ENCODE measurements at places on chromosomes 5 and 9.
A peak's percentile ranks its signal among the peaks of the same experiment; 100 is the strongest.

- peak; percentile 74 for DNase-seq
These were observed at the start of gene F2R for GRCh38 chr5:76715736-76716455. Gene F2R, plus strand, starts transcription at chr5:76716126. Its CDS starts 182 bp downstream, at chr5:76716308.

DNA sequence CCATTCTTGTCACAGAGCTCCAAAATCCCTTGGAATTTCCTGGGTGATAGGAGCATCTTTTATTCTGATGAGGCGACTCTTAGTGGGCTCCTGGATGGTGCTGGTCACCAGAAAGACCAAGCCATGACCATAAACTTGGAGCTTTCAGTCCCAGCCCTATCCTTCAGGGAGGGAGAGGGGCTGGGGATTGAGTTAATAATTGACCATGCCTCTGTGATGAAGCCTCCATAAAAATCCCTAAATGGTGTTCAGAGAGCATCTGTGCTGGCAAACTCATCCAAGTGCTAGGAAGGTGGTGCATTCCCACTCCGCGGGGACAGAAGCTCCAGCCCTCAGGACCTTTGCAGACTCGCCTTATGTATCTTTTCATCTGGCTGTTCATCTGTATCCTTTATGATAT, 28.7 kb downstream of the MCCC2 start:
- DNase-seq = peak; percentile 53

DNA sequence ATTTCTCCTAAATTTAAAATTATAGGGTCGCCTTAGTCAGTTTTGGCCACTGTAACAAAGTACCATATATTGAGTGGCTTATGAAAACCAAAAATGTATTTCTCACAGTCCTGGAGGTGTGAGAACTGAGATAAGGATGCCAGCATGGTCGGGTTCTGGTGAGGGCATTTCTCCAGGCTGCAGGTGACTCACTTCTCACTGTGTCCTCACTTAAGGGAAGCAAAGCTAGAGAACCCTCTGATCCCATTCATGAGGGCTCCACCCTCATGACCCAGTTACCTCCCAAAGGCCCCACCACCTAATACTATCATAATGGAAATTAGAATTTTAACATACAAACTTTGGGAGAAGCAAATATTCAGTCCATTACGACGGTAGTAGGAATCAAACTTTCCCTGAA, 75.1 kb upstream of the FBN2 start:
- no peak for DNase-seq

GRCh38 chr5:137923856-137924255, 34.6 kb downstream of the PKD2L2 start:
- DNase-seq = no peak

- no peak for DNase-seq
These were observed 227.2 kb downstream of the NSG2 start for GRCh38 chr5:174272671-174273070.

DNA sequence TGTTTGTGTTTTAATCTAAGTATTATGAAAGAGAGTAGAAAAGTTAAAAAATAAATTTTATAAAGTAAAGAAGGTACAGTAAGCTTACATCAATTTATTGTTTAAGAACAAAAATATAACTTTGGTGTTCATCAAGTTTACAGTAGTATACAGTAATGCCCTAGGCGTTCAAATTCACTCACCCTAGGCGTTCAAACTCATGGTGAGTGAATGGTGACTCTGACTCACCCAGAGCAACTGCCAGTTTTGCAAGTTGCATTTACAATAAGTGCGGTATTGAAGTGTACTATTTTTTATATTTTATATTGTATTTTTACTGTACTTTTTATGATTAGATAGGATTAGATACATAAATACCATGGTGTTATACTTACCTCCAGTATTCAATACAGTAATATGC, 421.3 kb downstream of the CDH12 start:
- DNase-seq = no peak

DNA sequence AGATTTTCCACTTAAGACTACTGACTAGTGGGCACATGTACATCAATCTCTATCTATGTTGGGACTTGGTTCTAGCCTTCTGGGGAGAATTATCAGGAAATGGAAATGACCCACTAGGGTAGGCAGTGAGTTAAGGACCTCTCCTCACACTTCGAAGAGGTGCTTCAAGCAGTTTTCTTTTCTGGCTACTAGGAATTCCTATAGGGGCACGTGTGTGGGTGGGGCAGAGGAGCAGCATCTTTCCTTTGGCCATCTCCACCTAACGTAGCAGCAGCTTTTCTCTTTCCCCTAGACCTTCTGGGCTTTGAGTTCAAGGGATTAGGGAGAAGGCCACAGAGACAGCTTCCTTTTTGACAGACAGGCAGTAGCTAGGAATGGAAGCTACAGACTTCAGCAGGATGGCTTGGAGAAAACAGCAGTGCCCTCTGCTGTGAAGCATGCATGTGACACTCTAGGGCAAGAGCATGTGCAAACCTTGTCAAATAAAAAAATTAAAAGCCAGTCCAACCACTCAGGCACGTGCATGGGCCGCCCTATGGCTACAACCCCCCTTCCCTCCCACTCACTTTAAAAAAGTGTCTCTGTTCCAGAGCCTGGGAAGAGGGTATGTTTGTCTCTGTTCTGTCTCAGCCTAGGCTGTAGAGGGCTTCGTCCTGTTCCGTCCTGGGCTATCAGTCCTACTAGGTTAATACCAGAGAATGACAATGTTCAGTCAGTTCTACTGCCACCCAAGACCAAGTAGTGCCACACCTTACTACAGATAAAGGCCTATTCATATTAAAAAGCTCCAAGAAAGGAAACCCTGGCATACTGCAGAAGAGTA, 8.7 kb upstream of the GFRA3 start:
- peak; percentile 57 for DNase-seq

DNA sequence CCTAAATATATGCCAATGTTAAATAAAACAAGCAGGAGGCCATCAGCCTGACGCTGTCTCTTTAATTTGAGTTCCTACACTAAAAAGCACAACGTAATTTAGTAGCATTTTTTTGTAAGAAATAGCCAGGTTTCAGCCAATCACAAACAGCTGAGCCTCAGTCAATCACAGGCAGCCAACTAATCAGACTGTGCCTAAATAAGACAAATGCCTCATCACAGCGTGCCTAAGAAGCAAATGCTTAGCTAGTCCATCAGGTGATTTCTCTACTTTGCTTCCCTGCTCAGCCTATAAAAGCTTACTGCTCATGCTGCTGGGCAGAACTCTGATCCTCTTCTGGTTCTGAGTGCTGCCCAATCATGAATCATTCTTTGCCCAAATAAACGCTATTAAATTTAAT, 38.3 kb upstream of the RORB start:
- DNase-seq = no peak

- DNase-seq = no peak
These were observed 11.9 kb upstream of the MELK start for GRCh38 chr9:36560771-36561170.

GRCh38 chr9:121725008-121725775, 73.8 kb downstream of the DAB2IP start:
- DNase-seq = no peak

- DNase-seq = no peak
These were observed 13.0 kb downstream of the DNAJC18 start for GRCh38 chr5:139426203-139426885.

DNA sequence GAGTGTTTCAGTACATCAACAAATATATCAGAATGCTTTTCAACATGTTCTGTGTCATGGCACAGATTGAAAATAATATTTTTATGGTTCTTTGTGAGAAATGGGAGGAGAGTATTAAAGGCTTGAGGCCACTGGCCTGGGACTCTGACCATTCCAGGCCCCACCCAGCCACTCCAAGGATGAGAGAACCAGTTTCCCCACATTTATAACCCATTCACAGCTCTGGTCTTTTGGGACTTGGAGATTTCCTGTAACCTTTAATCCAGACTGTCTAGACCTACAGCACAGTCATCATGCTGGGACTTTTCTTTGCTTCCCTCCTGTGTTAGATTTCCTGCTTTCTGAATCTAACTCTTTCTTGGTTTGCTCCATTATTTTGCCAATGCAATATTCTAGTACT, 389.6 kb downstream of the KIAA0825 start:
- no peak for DNase-seq

GRCh38 chr9:91206806-91207205, 154.9 kb downstream of the AUH start:
- DNase-seq = no peak

DNA sequence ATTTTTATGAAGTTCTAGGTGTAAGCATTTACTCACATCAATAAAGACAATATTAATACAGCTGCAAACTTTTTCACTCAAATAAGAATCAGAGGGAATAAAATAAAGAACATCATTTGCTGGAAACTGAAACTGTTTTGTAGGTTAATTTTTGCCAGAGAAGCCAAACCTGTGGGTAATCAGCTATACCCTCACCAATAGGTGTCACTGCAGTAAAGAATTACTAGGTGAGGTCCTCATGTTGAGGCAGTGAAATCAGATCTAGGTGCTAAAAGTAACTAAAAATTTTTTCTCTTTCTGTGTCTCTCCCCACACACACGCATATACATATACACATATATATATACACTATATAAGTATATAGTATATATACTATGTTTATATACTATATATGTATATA, 1016.3 kb upstream of the SEMA6A start:
- peak; percentile 23 for DNase-seq

DNA sequence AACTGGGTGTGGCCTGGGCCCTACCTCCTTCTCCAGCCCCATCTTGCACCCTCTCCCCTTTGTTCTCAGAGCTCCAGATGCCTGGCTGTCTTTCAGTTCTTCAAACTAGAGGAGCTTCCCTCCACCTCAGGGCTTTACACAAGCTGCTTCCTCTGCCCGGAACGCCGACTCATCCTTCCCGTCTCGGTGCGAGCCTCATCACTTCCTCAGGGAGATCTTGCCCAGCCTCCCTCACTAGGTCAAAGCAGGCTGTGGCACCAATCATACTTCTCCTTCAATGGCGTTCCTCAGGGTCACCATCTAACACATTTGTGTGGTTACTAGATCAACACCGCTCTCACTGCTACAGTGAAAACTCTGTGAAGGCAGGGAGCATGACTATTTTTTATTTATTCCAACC, 56.2 kb upstream of the ZSWIM6 start:
- DNase-seq = no peak

- DNase-seq = no peak
These were observed 452.8 kb downstream of the ENC1 start for GRCh38 chr5:74187757-74188156.

DNA sequence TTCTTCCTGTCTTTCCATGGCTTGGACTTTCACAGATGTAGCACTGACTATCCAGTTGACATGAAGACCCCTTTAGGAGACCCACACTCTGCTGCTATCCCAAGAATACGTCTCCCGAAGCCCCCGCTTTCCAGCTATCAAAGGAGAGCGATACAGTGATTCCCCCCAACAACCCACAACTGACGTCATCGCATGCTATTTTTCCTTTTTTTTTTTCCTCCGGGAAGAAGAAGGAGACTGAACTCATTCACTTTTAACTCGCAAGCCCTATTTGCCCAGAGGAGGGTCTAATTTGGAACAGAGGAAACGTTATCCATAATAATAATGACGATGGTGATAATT, 2.1 kb downstream of the PAPPA start:
- no peak for DNase-seq

GRCh38 chr5:112467485-112467884, 48.4 kb upstream of the EPB41L4A start:
- no peak for DNase-seq

GRCh38 chr5:167573370-167574127, 717.9 kb upstream of the WWC1 start:
- DNase-seq = peak; percentile 17

DNA sequence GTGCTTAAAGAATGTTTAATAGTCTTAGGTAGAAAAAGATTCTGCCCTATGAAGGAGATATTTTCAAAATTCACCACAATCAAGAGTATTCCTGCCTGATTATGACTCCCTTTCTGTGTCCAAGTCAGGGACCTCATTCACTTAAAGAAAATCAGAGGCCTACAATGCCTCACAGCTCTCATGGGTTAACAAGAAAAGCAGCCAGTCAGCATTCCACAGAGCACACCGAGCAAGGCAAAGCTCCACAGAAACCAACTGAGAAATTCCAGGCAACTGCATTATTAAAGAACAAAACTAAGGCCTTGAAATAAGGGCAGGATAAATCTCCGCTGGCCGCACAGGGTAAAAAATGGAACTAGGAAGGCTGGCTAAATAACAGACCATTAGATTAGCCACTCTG, 161.1 kb downstream of the TARS1 start:
- no peak for DNase-seq

DNA sequence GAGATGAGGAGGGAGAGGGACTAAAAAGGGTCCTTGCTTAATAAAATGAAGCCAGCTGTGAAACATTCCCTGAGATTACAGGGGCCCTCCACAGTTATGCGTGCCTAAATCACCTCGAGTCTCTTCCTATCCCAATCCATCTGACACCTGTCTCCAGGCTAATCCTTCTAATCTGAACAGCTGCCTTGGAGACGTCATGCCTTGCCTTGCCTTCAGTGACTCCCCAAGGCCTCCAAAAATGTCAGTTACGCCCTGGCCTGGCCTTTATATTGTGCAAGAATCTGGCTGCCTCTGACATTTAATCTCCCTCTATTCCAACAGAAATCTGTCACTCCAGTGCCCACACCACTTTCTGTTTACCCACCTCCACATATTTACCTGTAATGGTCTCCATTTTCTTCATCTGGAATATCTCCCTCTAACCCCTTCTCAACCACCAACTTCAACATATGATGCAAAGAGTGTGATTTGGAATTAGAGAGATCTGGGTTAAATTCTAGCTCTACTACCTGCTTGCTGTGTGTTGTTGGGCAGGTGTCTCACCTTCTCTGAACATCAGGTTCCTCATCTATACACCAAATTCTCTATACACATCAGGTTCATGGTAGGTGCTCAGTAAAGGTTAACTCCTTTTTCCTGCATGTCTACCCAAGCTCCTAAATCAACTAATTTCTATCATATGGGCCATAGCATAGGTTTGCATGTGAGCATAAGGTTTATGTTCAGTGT, 57.9 kb downstream of the PTCD2 start:
- DNase-seq = no peak

DNA sequence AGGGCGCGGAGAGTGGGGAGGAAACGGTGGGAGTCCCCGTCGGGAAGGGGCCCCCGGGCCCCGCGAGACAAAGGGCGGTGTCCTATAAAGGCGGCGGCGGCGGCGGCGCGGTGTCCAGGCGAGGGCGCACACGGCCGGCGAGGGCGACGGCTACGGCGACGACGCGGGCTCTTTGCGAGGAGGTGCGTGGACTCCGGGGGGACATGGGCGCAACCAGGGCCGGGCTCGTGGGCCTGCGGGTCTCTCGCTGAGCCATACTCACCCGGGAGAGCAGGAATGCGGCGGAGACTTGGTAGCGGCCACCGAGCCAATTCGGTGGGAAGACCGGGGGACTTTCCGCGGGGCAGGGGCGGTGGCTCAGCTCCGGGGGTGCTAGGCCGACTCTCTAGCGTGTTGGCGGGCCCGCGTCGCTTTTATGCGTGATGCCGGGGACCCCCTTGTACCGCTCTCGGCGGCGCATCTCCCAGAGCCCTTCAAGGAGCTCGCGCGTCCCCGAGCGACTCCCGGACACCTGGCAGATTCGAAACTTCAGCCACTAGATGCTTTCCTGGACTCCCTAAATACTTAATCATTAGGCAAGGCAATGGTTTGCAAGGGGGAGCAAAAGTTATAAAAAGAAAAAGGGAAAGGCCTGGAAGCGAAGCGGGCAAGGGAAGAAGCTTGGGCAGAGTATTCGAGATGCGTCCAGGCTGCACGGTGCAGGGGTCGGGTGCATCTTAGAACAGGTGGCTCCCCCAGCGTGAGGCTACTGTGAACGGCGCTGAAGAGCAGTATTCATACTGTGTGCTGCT, 5.9 kb upstream of the TAL2 start:
- peak; percentile 73 for DNase-seq

GRCh38 chr5:78920604-78921003, 64.5 kb downstream of the ARSB start:
- DNase-seq = no peak

GRCh38 chr5:114407783-114408182, 45.9 kb downstream of the KCNN2 start:
- DNase-seq = no peak

GRCh38 chr9:117549444-117549843, 134.6 kb upstream of the ASTN2 start:
- DNase-seq = no peak
